ENCODE measurements at places on chromosomes 2 and 18.

DNA sequence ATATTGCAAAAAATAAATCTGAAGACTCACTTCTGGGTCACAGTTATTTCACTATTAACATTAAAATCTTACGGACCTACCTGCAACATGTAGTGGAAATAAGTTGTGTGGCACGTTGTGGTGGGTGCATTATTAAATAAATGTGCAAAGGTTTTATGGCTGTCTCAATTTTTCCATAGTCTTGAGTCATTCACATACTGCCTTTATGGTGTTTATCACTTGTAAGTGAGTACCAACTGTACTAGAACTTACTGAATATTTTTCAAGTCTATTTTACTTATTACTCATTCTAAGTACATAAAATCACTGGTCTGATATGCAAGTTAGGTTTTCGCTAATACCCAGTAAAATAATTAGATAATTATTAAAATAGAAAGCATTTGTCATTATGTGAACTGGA is 47.6 kb upstream of the SLC30A6 start:
- DNase-seq = no peak

DNA sequence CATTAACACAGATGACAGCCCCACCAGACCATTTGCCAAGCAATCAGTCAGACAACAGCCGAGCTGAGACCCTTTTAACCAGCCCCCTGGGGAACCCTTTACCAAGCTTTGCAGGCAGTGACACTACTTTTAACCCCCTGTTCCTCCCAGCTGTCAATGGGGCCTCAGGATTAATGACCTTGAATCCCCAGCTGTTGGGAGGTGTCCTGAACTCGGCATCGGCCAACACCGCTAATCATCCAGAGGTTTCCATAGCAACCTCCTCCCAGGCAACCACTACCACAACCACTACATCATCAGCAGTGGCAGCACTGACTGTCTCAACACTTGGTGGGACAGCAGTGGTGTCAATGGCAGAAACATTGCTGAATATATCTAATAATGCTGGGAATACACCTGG is 160.9 kb upstream of the EPC2 start:
- no peak for DNase-seq

GRCh38 chr2:39620067-39620466 is 45.6 kb upstream of the TMEM178A start:
- no peak for DNase-seq

DNA sequence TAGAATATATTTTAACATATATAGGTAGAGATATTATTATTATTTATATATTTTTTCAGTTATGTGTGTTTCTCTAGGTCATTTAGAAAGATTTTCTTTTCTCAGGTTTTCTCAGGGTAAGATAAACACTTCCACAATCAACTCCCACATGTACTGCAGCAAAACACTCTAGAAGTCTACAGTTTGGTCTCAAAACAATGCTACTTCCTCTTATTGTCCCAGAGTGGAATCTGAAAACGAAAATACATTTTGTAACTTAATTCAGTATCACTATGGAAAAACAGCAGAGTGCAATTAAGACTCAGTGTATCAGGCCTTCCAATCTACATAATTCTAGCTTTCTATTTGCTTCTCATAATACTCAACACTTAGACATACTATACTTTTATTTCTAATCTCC is 190.1 kb upstream of the SLC35G4 start:
- no peak for DNase-seq

All from stimulated activated CD4-positive, alpha-beta T cell treated with anti-CD3 and anti-CD28 coated beads, Interleukin-15, amount 100 ng/mL, for 1 hour (primary cell).